ENCODE measurements at places on chromosomes 1 and 21.
A peak's percentile ranks its signal among the peaks of the same experiment; 100 is the strongest.

DNA sequence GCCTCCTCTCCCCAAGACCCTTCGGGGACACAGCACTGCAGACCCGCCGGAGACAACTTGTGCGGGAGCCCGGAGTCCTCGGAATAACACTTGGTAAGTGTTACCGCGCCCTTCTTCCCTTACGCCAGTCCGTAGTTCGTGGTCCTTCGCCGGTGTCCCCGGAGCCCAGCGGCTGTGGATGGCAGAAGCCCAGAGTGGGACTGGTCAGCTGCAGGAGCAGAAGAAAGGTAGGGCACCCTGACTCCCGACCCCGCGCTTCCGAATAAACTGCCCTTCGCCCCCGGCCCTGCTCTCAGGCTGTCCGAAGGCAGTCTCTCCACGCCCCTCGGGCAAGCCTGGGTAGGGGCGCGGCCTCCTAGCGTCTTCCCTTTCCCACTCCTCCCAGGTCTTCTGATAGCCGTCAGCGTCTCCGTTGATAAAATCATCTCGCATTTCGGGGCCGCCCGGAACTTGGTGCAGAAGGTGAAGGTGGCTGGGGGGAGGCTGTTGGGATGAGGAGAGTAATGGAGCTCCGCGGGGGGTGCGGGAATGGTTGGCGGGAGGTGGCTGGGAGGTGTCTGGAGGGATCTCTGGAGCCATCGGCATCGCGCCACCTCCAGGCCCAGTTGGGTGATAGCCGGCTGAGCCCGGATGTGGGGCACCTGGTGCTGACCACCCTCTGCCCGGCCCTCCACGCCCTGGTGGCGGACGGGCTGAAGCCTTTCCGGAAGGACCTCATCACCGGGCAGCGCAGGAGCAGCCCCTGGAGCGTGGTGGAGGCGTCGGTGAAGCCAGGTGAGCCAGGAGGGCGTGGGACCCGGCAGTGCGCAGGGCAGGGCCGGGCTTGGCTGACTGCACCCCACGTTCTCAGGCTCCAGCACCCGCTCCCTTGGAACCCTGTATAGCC lies 4.3 kb downstream of the RUSC1 start:
- peak overlapping the region; percentile 93 for H3K27ac ChIP-seq
- H3K4me1 ChIP-seq, result peaks cover 49% of the 10 kb centered on the region
- peak overlapping the region; percentile 100 for H3K4me3 ChIP-seq
- H3K36me3 ChIP-seq, result peaks cover 3% of the 10 kb centered on the region
- no peaks in the 10 kb centered on the region for H3K27me3 ChIP-seq
- no peak for DNase-seq

- no peak overlapping the region for H3K4me3 ChIP-seq
- no peaks in the 10 kb centered on the region for H3K36me3 ChIP-seq
- H3K27ac ChIP-seq, result no peak overlapping the region
Observed at GRCh38 chr1:92504291-92505014, 17.7 kb upstream of the GFI1 start.

DNA sequence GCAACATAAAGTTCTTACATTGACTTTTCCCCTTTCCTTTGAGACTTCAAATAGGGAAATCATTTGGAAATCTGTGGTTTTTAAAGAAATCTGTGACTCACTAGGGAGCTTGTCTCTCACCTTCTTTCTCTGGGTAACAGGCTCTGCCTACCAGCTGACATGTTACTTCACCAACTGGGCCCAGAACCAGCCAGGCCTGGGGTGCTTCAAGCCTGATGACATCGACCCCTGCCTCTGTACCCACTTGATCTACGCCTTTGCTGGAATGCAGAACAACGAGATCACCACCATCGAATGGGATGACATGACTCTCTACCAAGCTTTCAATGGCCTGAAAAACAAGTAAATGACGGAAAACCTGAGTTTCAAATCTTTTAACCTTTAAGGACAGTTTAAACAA lies 9.2 kb upstream of the CHIA start:
- H3K27ac ChIP-seq, result no peak overlapping the region
- H3K36me3 ChIP-seq, result no peaks in the 10 kb centered on the region
- H3K4me3 ChIP-seq, result no peak overlapping the region
- no peaks in the 10 kb centered on the region for H3K4me1 ChIP-seq

- H3K27ac ChIP-seq, result no peak overlapping the region
- no peaks in the 10 kb centered on the region for H3K27me3 ChIP-seq
- H3K36me3 ChIP-seq, result peaks cover 40% of the 10 kb centered on the region
- H3K4me1 ChIP-seq, result peaks cover 13% of the 10 kb centered on the region
- DNase-seq, result no peak
Observed at GRCh38 chr1:113976609-113977278, 2.5 kb upstream of the OLFML3 start.

- H3K4me1 ChIP-seq, result no peaks in the 10 kb centered on the region
- no peak overlapping the region for H3K27ac ChIP-seq
- H3K4me3 ChIP-seq, result no peak overlapping the region
Observed at GRCh38 chr21:42956824-42957630, 17.3 kb upstream of the PKNOX1 start.

All from CD4-positive, alpha-beta T cell (primary cell).